ENCODE measurements at places on chromosomes 1 and 21.

DNA sequence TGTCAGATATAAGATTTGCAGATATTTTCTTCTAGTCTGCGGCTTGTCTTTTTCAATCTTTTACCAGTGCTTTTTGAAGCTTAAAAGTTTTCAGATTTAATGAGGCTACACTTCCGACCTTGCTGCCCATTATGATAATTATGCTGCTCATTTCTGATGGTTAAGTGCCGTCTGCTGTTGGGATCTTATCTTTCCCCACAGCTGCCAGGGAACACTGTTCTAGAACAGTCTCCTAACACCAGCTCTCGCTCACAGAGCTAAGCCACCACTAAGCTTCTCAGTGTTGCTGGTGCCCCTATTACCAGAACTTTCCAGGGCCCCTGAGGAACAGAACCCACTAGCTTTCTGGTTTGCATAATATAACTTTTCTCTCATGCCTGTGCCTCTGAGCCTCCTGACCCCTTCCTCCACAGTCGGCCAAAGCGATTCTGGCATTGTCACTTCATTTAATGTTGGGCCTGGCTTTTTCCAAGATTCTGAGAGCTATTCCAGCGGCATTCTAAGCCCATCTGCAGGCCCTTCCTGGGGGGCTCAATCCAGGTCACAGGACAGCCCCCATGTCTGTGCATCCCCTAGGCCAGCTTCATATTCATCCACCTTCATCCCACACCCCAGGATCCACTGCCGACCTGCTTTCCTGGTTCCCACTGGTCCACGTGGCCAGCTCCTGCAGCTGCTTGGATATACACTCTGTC, 237.0 kb downstream of the PTPRU start:
- no peak for DNase-seq

GRCh38 chr1:190747704-190748103, 270.0 kb upstream of the BRINP3 start:
- no peak for DNase-seq

- DNase-seq, result no peak
These were observed 37.9 kb downstream of the RLF start for GRCh38 chr1:40199126-40199525.

DNA sequence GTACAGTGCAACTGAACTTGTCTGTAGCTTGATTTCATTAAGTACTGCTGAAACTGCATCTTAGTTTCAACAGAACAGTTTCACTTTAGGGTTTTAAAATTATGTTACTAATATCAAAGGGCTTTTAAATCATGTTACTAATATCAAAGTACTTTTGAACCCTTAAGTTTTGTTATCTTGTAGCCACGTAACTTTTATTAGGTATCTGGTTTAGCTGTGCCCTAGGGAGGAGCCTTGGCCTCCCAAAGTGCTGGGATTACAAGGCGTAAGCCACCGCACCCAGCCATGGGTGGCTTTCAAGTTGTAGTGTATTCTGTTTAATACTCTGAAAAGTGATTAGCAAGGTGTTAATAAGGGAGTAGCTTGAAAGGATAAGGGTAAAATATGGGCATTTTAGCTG, 2.0 kb downstream of the KDM4A start:
- DNase-seq, result no peak

GRCh38 chr1:186178426-186179043, 196.5 kb downstream of the TPR start:
- DNase-seq, result no peak

DNA sequence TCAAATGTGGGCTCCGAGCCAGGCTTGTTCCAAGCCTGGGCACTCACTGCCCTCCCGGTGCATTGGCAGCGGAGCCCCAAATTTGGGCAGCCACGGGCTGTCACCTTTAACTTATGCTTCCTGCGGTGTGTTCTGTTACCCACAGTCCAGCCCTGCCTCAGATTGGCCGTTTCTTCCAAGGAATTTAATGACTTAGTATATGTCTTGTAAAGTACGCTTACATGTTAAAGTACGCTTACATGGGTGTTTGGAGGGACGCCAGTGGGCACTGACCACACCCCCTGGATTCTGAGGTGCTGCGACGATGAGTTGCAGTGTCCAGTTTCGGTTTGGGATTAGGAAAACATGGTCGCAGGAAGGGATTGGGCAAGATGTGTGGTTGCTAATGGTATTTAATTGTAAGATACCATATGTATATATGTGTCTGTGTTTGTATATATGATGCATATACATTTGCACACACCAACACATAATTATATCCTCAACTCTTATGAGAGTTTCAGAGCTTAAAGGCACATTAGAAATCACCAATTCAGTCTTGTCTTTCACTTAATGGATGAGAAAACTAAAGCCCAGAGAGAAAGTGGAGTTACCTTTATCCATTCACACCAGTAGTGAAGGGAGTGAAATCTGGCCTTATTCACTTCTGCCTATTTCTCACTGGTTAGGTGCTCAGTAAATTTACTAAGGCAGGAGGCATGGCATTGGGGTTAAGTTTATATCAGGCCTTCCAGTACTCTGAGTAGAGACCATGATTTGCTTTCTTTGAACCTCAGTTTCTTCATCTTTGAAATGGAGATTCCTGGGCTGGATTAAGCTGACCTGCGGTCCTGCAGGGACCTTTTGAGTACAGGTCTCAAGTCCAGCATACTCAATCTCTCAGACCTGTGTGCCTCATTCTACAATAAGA, 1.0 kb downstream of the SMYD2 start:
- no peak for DNase-seq

- DNase-seq, result no peak
These were observed 1.6 kb downstream of the RPF1 start for GRCh38 chr1:84480650-84481049.

- no peak for DNase-seq
These were observed 55.7 kb upstream of the EPHA8 start for GRCh38 chr1:22507587-22507986.

DNA sequence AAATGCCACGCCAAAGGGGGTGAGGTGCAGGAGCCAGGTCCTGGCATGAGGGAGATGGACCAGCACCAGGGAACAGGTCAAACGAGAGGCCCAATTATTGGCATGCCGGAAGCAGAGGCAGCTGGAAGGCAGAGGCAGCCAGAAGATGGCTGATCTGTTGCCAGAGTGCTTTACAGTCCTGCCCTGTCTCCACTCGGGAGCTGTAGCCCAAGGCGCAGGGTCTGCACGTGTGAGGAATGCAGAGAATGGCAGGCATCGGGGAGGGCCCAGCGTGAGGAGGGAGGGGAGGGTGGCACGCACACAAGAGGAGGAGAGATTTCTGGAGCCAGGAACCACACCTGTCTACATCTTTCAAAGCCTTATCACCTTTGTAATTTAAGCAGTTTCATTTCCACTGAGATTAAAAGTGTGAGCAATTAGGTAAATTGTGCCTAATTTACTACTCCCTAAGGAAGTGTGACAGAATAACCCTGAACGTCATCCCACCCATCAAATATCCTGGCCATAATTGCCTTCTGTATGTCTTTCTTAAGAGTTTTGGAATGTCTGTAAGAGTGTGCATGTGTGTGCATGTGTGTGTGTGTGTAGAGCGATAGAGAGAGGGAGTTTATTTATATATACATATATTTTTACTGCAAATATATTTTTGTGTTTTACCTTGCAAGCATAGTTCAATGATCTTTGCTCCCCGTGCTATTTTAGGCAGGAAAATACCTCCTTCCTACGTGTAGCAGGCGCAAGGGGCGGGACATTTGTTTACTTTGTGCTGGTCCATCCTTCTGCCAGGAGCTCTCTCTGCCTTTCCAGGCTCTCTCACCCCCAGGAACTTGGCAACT, 125.5 kb upstream of the SERBP1 start:
- DNase-seq, result no peak

- DNase-seq, result no peak
These were observed 219.0 kb upstream of the HOOK1 start for GRCh38 chr1:59595774-59596173.

GRCh38 chr1:85042413-85042812, 5.9 kb downstream of the MCOLN3 start:
- no peak for DNase-seq

GRCh38 chr1:16204634-16205333, 7.7 kb downstream of the ARHGEF19 start:
- no peak for DNase-seq

DNA sequence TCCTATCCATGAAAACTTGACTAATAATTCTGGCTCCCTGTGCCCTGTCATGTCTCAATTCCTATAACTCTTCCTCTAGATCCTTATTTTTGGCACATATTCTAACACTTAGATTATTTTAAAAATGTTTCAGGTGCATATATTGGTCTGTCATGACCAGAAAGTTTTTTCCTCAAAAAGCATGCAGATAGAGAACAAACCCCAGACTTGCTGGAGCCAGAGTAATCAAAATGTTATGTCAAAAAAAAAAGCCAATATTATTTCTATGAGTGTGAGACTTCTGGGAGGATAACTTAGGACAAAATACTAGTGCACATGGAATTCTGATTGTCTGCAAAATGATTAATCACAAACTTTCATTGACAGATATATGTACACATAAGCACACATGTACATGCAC, 135.1 kb upstream of the MROH9 start:
- no peak for DNase-seq

- DNase-seq, result no peak
These were observed 30.0 kb downstream of the LRRC3 start for GRCh38 chr21:44485254-44485793.

DNA sequence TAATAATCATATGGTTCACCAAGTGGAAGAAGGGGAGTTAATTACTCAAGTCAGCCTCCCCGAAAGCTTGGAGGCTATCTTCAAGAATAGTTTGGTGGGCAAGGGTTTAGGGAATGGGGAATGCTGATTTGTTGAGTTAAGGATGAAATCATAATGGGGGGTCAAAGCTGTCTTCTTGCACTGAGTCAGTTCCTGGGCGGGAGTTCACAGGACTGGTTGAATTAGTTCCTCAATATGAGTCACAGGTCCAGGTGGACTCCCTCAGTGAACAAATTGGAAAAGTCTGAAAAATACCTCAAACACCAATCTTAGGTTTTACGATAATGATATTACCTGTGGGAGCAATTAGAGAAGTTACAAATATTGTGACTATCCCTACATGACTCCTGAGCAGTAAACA, 115.2 kb upstream of the COA6 start:
- DNase-seq, result no peak

DNA sequence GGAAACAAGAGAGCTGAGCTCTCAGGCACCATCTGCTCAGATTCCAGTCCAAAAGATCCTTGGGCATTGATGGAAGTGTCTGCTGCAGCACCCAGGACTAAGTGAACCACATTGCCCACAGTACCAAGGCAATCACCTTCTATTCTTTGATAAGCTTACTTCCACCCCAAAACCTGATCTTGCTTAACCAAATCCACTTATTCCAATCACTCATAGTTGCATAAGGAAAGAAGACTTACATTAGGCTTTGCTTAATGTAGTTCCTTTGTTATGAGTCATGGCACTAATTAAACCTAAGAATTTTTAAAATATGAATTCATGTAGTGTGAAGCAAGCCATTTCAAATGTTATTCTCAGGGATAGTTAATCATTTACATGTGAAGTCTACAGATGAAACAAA, 84.5 kb downstream of the UCHL5 start:
- no peak for DNase-seq

- DNase-seq, result peak; percentile 69
These were observed 110.8 kb downstream of the LACTBL1 start for GRCh38 chr1:22861764-22862440.

DNA sequence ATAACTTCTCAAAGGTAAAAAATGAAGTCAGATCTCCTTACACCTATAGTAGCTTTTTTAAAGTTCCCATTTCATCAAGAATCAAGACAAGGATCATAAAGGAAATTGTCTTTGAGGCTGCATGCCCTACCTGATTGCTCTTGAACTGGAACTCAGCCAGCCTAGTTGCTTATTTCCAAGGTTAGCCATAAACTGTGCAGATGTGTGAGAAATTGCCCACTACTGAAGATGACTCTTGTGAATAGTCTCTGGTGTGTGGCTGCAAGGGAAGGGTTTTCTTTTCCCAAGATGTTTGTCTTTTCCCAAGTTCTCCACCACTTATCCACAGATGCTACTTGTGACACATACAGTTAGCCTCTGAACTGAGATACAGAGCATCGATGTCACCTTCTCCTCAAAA, 81.7 kb upstream of the DUSP10 start:
- no peak for DNase-seq

DNA sequence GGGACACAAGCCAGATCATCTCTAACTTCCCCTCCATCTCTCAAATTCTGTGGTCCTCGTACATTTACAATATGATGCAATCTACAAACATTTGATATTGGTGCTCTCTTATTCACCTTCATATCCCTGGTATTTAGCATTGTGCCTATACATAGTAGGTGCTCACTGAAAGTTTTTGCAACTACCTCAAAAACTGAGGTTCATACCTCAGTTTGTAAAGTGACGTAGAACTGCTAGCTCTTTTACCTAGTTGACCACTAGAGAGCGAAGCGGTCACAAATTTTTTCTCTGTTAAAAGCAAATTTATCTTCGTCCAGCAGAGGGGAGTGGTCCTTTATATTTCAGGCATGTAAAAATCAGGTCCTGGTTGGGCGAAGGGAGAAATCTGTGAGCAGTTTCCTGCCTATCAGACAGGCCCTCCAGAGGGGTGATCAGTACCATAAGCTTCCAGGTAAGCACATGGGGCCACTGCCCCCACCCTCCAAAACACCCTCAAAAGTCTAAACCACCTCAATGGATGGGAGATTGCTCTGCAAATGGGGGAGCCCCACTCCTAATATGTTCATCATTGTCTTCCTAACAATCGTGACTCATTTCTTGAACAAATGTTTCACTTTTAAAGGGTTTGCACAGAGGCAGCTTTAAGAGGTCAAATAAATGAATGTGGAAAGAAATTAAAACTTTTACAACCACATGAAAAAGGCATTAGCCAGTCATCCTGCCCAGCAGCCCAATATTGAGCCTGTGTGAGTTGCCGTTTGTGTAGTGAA, 10.6 kb upstream of the HLCS start:
- DNase-seq, result no peak

DNA sequence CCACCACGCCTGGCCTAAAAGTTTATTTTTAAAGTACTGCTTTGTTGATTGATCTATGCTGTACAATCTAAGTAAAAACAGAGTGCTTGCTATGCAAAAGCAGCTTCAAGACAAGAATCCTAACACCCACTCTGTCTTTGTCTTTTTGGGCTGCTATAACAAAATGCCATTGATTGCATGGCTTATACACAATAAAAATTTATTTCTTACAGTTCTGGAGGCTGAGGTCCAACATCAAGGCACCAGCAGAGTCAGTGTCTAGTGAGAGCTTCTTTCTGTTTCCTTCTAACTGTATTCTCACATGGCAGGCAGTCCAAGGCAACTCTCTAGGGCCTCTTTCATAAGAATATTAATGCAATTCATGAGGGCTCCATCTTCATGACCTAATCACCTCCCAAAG, 63.6 kb upstream of the GJA5 start:
- no peak for DNase-seq

DNA sequence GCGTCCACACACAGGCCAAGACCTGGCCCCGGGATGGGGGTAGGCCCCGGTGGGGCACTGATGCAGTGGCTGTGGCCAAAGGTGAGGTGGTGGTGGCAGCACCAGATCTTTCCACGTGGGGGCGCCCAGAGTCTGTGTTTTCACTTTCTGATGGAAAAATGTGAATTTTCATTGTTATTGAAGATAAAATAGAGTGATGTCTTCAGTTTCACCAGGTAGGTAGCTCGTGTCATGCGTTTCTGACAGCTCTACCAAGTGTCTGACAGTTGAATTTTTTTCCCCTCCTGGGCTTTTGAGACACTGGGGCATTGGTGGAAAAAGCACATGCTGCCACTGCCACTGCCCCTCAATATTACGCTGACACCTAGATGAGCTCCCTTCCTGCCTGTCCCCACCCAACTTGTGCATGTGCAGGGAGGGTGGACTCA, 40.0 kb upstream of the MAGOH start:
- DNase-seq, result peak; percentile 82

- peak; percentile 68 for DNase-seq
These were observed 829 bp downstream of the SPEN start for GRCh38 chr1:15848143-15848928.

GRCh38 chr1:200530623-200531261, 89.8 kb downstream of the KIF14 start:
- no peak for DNase-seq
